ENCODE measurements at places on chromosomes 16 and 17.

DNA sequence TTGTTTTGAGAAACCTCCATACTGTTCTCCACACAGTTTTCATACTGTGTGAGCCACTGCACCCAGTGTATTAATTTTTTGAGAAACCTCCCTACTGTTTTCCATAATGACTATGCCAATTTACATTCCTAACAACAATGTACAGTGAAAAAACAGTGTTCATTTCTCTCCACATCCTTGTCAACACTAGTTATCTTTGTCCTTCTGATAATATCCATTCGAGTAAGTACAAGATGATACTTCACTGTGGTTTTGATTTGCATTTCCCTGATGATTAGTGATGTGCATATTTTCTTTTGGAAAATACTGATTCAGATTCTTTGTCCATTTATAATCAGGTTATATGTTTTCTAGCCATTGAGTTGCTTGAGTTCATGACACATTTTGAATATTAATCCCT lies 462.0 kb downstream of the CDH11 start:
- DNase-seq, result no peak

- DNase-seq, result peak; percentile 49
These were observed at the start of gene DHX58 for GRCh38 chr17:42112552-42113176. Gene DHX58 (minus strand): TSS chr17:42112714. CDS start chr17:42111892, 822 bp downstream.

GRCh38 chr16:26134588-26134987 lies 442.8 kb downstream of the HS3ST4 start:
- no peak for DNase-seq

DNA sequence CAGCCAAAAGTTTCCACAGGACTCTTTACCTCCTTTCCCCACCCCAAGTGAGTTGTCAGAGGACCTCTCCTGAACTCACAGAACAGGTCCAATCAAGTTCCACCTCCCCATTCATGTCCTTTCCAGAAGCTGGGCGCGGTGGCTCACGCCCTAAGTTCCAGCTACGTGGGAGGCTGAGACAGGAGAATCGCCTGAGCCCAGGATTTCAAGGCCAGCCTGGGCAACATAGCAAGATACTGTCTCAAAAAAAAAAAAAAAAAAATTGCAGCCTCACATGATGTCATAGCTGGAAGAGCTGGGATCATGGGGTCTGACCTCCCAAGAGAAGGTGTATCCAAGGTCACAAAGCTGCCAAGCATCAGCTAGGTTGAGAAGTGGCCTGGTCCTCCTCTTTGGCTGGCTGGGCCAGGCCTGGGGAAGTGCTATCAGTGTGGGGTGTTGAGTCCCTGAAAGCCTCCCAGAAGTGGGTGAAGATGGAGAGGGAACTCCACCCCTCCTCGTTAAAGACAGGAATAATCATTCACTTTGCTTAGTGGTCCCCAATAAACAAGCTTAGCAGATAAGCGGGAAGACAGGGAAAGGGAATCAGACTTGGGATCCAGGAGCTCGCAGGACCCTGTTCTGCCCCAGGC lies 5.5 kb upstream of the MNT start:
- no peak for DNase-seq

DNA sequence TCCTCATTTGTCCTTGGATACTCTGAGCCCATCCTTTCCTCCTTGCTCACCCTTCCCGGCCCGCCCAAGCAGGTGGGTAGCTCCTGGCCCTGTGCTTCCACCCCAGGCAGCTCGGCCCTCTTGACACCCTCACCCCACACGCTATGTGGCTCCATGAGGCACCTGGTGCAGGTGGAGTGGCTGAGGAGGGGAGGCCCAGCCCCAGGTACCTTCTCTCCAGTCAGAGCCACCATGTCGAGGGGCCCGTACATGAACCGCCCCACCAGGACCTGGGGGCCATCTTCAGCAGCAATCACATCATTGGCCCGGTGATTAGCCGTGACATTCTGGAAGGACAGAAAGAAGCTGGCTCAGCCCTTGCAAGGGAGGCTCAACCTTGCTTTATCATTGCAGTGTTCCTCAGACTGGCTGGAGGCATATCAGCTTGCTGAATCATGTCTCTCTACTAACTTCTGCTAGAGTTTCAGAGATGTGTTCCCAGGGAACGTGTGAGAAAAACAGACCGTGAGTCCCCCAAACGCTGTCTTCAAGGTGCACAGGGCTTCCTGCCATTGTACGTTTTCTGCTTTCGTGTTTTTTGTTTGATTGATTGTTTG lies 20.3 kb downstream of the PIMREG start:
- DNase-seq, result no peak

GRCh38 chr17:43879723-43880419 lies 27.5 kb downstream of the MPP2 start:
- DNase-seq, result no peak
